ENCODE measurements at places on chromosomes 1 and 21.

DNA sequence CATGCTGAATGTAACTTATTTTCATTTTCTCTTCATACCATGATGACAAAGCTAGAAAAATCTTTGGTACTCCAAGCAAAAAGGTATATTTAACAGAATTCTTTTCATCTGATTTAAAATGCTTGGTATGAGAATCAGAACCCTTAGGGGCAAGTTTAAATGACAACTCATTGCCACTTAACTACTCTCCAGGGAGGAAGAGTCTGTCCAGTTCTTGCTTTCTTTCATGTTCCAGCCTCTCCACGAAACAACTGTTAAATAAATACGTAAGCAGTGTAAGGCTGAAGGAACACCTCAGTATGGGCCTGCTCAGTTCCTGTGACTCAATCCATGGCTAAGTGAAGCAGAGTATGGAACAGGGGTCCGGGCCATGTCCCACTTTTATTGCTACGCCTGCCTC is 1.6 kb downstream of the LCE2A start:
- no peak for DNase-seq

- no peak for DNase-seq
These were observed 681.1 kb downstream of the LTN1 start for GRCh38 chr21:28311411-28312190.

GRCh38 chr1:94117259-94117851 is 3.6 kb downstream of the ABCA4 start:
- DNase-seq, result peak; percentile 7

DNA sequence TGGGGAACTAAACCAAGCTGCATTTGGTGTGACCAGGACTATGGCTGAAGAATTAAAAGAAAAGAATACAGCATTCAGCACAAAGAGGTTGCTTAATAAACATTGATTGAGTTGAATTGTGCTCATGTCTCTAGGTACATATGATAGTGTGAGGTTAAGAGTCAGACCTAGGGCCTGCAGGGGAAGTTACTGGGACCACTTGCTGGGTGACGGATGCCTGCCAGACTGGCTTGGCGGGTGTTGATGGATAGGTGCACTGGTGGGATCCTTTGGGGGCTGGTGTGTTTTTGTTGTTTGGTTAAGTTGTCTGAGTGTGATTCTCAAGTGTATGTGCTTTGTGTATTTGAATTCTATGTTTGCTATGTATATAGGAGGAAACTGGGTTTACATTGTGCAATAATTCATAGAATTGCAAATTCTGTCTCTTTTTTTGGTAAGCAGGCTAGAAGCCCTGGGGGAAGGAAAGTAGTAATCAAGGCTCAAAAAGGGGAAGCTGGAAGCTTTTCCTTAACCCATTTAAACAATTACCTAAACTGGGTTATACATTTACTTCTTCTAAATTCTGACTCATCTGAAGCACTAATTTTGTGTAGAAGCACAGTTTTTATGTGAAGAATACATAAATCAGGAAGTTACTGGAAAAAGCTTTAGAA is 1.8 kb downstream of the CD101 start:
- DNase-seq, result no peak

GRCh38 chr21:36320421-36321324 is 676 bp downstream of the MORC3 start:
- peak; percentile 87 for DNase-seq

GRCh38 chr1:234559152-234559901 is 50.7 kb downstream of the IRF2BP2 start:
- no peak for DNase-seq

DNA sequence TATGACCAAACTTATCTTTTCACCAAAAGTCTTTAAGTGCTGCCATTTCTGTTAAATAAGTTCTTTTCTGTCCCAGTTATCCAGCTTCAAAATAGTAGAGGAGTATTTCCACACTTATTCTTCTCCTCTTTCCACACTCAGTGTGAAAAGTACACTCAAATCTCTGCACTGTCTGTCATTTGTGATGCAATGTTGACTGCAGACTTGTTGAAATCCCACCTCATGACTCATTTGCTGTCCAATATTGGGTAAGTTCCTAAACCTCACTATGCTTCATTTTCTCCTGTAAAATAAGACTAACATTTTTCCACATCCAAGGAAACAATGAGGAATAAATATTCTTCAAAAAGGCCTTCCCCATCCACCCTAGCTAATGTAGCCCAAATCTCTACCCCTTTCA is 17.5 kb downstream of the LRRIQ3 start:
- DNase-seq, result no peak

DNA sequence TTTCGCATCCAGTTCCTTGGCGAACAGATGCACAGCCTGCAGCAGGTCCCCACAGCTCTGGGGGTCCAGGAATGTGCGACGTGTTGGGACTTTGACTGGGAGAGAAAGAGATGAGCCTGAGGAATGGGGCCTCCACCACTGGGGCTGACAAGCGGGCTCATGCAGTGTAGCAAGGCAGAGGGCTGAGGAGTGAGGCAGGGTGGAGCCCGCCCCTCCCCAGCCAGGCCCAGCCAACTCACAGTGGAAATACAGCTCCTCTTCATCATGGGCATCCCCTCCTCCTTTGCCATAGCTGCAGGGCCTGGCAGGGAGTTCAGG is 30.7 kb downstream of the CDCA8 start:
- peak; percentile 44 for DNase-seq

DNA sequence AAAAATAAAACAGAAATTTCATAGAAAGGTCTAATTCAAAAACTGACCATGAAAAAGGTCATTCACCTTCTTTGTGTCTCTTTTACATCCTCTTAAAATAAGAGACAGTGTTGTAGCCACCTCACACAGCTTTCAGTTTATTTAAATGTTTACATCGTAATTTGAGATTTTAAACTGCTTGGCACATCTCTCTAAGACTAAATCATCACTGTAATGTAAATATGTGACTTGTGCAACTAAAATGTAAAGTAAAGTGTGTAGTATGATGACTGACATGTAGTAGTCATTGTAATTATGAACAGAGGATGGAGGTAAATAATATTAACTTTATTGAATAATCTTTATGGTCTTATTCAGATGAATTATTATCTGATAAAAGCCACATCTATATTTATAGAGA is 283.9 kb downstream of the KCNT2 start:
- DNase-seq, result no peak

GRCh38 chr1:215992620-215993019 is 425.5 kb downstream of the KCTD3 start:
- DNase-seq, result no peak

DNA sequence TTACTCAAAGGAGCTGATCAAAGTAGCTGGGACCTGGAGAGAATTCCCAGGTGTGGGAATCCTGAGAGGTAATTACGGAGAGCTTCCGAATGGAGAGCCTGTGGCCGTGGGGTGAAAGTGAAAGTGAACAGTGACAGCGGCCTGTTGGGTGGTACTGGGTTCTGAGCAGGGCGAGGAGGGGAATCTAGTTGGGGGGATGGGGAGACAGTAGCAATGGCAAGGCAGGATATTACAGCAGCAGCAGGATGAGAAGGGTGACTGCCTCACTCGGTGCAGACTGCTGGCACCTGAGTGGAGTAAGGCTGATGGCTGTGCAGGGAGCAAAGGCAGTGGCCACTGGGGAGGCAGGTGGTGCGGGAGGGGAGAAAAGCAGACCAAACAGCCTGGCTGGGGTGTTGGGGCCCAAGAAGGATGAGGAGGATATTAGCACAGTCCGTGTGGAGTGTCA is 70.3 kb upstream of the PRDX6 start:
- no peak for DNase-seq

DNA sequence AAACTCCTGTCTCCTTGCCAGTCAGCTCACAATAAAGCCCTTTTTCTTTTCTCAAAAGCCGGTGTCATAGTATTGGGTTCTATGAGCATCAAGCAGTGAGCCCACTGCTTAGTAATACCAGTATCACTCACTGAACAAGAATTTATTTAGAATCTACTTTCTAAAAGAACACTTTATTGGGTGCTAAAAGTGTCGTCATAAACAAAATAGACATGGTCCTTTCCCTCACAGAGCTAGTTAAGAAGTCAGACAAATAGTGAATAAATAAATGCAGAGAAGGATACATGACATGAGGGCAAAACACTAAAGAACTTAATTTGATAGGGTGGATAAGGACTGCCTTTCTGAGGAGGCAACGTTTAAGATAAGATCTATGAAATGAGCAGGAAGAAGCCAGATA is 32.2 kb downstream of the EVI5 start:
- no peak for DNase-seq

- DNase-seq, result no peak
These were observed 27.7 kb downstream of the PLPP3 start for GRCh38 chr1:56551691-56552090.

GRCh38 chr21:45959779-45960390 is 21.7 kb upstream of the COL6A1 start:
- DNase-seq, result no peak

- peak; percentile 26 for DNase-seq
These were observed 8.6 kb upstream of the RERE start for GRCh38 chr1:8825985-8826481.

DNA sequence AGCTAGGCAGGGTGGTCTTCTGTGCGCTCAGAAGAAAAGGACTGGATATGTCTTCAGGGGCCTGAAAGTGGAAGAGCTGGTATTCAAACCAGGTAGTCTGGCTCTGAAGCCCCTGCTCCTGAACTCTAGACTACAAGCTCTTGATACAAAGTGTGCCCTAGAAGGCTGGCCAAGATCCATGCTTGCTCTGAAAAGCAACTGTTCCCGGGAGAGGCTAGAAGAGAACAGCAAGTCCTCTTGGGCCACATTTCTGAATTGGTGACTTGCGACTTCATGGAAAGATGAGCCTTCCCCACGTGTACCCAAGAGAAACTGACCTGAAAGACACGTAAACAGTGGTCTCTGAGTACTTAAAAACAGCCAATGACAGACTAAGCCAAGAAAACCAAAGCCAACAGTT is 123.3 kb upstream of the GRIK3 start:
- DNase-seq, result no peak

DNA sequence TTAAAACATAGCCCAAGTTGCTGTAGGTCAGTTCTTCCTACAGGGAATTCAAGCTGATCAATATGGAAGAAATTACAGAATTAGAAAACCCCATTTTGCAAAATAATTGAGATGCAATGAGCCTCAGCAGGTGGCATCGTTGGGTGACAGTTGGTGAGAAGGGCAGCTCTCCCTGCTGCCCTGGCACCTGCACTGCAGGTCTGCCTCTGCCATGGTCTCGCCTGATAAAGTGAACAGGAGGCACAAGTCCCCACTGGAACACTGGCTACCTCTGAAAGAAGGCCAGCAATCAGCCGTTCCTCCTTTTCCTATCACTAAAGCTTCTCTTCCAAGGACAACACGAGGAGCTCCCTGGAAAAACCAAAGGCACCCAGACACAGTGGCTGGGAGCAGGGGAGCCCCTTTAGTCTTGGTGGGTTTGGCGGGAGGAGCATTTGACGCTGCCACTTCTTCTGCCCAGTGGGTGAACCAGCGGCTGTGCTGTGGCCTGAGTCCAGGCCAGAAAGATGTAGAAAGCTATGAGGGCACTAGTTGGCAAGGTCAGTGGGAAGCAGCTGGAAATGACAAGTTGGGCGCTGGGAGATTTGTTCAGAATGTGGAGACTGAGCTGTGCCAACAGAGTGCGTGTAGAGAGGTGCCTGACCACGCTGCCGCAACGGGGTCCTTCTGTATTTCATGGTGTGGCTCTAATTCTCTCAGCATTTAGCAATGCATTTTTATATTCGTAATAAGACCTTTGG is 93.1 kb downstream of the RIPK4 start:
- DNase-seq, result peak; percentile 55

All from H7 (cell line).